A549 treated with CpdA at 1 μM for 4 hours (cell line): ENCODE measurements at places on chromosomes 7 and 10. TPM values are rescaled to one million over a fixed set of nuclear protein-coding genes. Genes with fewer than 3 reads are reported as not detected.

The EBF3 gene
- 0.11 to 0.21 TPM (median 0.16 TPM) in 5 replicates for total RNA-seq

The GPR15LG gene
- not detected in 5 replicates for total RNA-seq

The SEMA4G gene
- total RNA-seq = 8.7 to 10.3 TPM (median 9.3 TPM) in 5 replicates

The C10orf71 gene
- total RNA-seq = not detected in 5 replicates

The SMNDC1 gene
- 44.9 to 57.2 TPM (median 48.5 TPM) in 5 replicates for total RNA-seq

The SHTN1 gene
- total RNA-seq = 20.7 to 33.1 TPM (median 25.2 TPM) in 5 replicates

The LRWD1 gene
- total RNA-seq = 21.5 to 39.8 TPM (median 30.8 TPM) in 5 replicates

The NFE2L3 gene
- 8.3 to 11.3 TPM (median 9.4 TPM) in 5 replicates for total RNA-seq

The ITPRID1 gene
- not detected in 5 replicates for total RNA-seq

The CARD11 gene
- 1.1 to 2.1 TPM (median 1.4 TPM) in 5 replicates for total RNA-seq

The PRPS1L1 gene
- not detected in 5 replicates for total RNA-seq

The ZNF503 gene
- total RNA-seq = 8.5 to 13.3 TPM (median 12.4 TPM) in 5 replicates

The TSPAN15 gene
- 85.7 to 107 TPM (median 105 TPM) in 5 replicates for total RNA-seq

The LIPN gene
- not detected in 5 replicates for total RNA-seq

The ASB10 gene
- total RNA-seq = not detected in 5 replicates

The SHLD2 gene
- 23.5 to 27.3 TPM (median 24.9 TPM) in 5 replicates for total RNA-seq

The TMEM72 gene
- not detected in 5 replicates for total RNA-seq

The FGL2 gene
- total RNA-seq = not detected in 5 replicates

The SNCG gene
- 8.7 to 13.7 TPM (median 12.7 TPM) in 5 replicates for total RNA-seq

The HK1 gene
- total RNA-seq = 34.3 to 44.6 TPM (median 37.8 TPM) in 5 replicates

The SLC26A3 gene
- total RNA-seq = not detected in 5 replicates

The SLC13A1 gene
- not detected in 5 replicates for total RNA-seq

The STEAP2 gene
- 3.8 to 4.9 TPM (median 4.5 TPM) in 5 replicates for total RNA-seq

The LIPJ gene
- not detected in 5 replicates for total RNA-seq

The OR13A1 gene
- not detected in 5 replicates for total RNA-seq

The GDF10 gene
- total RNA-seq = 0.06 to 0.17 TPM (median 0.13 TPM) in 5 replicates

The SPDYE2 gene
- total RNA-seq = not detected in 5 replicates

The SFMBT2 gene
- total RNA-seq = 10.3 to 14.6 TPM (median 12.2 TPM) in 5 replicates

The AKR1D1 gene
- not detected in 5 replicates for total RNA-seq

The GIMAP7 gene
- total RNA-seq = not detected in 5 replicates

The CACUL1 gene
- 10.6 to 13.7 TPM (median 10.8 TPM) in 5 replicates for total RNA-seq

The GLI3 gene
- 0.16 to 0.33 TPM (median 0.21 TPM) in 5 replicates for total RNA-seq

The AKAP9 gene
- 14.8 to 25.1 TPM (median 16.1 TPM) in 5 replicates for total RNA-seq

The PTF1A gene
- not detected in 5 replicates for total RNA-seq

The PRTFDC1 gene
- total RNA-seq = 16.0 to 20.5 TPM (median 17.5 TPM) in 5 replicates

The CYP3A5 gene
- total RNA-seq = 1.4 to 1.9 TPM (median 1.6 TPM) in 5 replicates

The EPO gene
- total RNA-seq = 0.03 TPM in 1 of 5 replicates, not detected in the others

The OR9A2 gene
- total RNA-seq = not detected in 5 replicates

The CFAP46 gene
- total RNA-seq = 1.0 to 1.5 TPM (median 1.3 TPM) in 5 replicates

The SLC25A13 gene
- total RNA-seq = 31.0 to 37.3 TPM (median 32.7 TPM) in 5 replicates

The FAM221A gene
- total RNA-seq = 0.27 to 0.72 TPM (median 0.46 TPM) in 5 replicates

The PTEN gene
- total RNA-seq = 41.3 to 73.9 TPM (median 48.4 TPM) in 5 replicates

The CALCR gene
- not detected in 5 replicates for total RNA-seq

The CLCN1 gene
- total RNA-seq = 0.05 TPM in 1 of 5 replicates, not detected in the others

The GIMAP2 gene
- not detected in 5 replicates for total RNA-seq

The DNAH11 gene
- 0.05 to 0.20 TPM (median 0.10 TPM) in 5 replicates for total RNA-seq

The C10orf53 gene
- not detected in 5 replicates for total RNA-seq

The PIK3CG gene
- total RNA-seq = not detected in 5 replicates

The CYP3A4 gene
- not detected in 5 replicates for total RNA-seq

The FGFBP3 gene
- total RNA-seq = 1.6 to 2.7 TPM (median 2.4 TPM) in 5 replicates

The PON3 gene
- total RNA-seq = 28.2 to 39.2 TPM (median 35.7 TPM) in 5 replicates

The FRAT2 gene
- 5.2 to 8.8 TPM (median 8.4 TPM) in 5 replicates for total RNA-seq
